ENCODE measurements at places on chromosomes 1 and 21.

DNA sequence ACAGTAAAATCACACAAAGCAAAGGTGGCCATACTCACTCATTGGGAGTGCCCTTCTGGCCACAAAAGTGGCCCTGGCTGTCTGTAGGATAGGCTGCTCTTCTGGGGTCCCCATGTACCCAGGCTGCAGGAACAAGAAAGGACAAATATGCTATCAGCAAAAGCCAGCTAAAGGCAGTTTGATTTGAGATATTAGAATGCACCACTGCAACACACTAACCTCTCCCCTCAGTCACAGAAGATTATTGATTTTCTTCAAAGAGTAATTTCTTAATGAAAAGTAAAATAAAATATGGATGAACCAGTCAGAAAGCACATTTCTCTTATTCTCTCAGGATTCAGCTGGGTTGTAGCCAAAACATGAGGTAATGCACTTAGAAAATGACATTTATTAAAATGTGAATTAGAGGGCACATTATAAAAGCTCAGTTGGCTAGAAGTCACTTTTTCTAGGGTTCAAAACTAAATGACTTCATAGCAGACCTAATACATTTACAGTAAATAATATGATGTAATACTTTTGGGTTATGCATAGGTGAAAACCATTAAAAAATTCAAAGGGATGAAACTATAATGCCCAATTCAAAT lies 140.8 kb downstream of the LHX8 start:
- DNase-seq, result no peak

- DNase-seq, result no peak
These were observed 208.9 kb upstream of the C1orf174 start for GRCh38 chr1:4108758-4109627.

GRCh38 chr1:183590244-183591191 lies at the start of gene NCF2:
TSS of gene NCF2 (minus strand) at chr1:183590459. CDS start at chr1:183590329, 130 bp downstream.
- no peak for DNase-seq

DNA sequence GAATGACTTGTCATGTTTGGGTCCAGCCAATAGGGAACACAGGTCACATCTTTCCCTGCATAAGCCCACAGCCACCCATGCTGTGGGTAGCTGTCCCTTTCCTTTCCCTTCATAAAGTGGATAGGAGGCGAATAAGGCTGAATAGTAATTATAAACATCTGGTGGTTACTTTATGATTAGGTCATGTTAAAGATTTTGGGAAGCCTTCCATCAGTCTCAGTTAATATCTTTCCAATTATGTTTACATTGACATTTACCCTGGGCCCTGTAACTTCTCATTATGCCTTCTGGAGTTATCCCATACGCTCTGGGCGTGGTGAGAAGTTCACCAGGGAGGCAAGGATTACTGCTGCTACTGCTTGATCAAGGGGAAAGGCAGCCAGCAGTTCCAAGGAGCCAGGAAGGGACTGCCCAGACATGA lies 197.2 kb downstream of the HLX start:
- no peak for DNase-seq

DNA sequence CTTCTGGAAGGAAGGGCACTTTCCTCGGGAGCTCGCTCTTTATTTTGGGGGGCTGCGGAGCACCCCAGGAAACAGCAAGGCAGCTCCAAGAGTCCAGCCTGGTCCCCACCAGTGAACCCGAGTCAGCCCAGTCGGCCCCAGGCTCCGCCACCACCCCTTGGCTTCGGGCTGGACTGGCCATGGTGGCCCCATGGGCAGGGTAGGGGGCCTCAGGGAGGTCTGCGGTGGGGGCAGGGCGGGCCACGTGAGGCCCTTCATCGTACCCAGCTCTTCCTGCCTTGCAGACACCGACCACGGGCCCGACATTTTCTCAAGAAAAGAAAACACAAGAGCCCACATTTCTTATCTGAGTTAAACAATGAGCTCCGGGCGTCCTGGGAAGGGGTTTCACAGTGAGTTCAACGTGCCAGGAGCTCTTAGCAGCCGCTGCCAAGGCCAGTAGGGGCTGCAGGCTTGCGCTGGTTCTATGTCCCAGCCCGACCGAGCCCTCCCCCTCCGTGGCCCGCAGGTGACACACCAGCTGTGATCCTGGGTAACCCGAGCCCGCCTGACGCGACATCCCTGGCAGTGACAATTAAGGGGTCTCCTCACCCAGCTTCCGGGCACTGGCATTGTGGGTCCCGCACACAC lies 66.2 kb downstream of the PRDM16 start:
- DNase-seq, result no peak

GRCh38 chr1:204377800-204378668 lies 18.3 kb upstream of the PLEKHA6 start:
- DNase-seq, result peak; percentile 50

DNA sequence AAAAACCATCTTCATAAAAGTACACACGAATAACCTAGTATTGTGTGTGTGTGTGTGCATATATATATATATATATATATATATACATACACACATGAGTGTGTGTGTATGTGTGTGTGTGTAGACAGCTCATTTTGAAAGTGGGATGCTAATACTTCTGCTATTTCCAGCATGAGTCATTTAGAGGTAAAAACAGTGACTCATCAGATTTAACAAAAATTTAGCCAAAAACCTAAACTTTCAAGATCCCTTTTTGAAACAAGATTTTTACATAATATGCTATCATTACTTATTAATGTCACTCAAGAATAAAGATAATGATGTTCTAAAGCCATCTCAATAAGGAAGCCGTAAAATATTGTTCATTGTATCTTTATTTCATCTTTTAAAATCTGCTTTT lies 35.6 kb upstream of the ADGRL4 start:
- DNase-seq, result no peak

DNA sequence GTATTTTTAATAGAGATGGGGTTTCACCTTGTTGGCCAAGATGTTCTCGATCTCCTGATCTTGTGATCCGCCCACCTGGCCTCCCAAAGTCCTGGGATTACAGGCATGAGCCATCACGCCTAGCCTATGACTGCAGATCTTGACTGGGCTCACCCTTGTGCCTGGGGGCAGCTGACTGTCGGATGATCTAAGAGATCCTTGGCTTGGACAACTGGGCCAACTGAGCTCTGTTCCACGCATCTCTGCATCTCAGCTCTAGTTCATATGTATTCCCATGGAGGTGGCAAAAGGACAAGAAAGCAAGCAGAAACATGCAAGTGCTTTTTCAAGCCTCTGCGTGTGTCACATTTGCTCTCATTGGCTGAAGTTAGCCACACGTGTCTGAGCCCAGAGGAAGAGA lies 75.8 kb upstream of the SELENON start:
- DNase-seq, result no peak

DNA sequence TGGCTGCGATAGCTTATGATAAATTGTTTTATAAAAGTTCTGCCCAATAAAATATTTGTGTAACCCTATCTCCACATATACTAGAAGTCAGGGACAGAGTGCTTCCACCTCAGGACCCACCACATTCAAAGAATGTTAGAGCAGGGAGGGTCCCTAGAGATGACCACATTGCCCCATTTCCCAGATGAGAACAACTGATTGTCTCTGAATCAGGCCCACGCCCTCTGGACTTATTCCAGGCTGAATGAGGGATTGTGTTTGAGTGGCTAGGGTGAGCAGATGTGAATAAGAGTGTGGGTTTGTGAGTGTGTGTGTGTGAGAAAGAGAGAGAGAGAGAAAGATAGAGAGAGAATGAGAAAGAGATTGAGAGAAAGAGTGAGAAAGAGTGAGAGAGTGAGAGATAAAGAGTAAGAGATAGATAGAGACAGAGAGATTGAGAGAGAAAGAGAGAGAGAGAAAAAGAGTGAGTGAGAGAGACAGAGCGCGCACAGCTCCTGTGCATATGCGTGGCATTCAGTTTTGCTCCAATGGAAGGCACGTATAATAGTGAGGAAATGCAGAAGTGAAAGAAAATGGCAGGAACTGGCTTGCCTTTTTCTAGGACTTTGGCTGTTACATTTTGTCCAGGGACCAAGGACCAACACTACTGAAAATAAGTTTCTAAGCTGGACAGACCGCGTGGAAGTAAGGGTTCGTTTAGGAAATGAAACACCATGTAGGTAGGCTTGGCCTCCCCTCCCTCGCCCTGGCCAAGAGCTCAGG lies 94.1 kb downstream of the ABCA4 start:
- no peak for DNase-seq

DNA sequence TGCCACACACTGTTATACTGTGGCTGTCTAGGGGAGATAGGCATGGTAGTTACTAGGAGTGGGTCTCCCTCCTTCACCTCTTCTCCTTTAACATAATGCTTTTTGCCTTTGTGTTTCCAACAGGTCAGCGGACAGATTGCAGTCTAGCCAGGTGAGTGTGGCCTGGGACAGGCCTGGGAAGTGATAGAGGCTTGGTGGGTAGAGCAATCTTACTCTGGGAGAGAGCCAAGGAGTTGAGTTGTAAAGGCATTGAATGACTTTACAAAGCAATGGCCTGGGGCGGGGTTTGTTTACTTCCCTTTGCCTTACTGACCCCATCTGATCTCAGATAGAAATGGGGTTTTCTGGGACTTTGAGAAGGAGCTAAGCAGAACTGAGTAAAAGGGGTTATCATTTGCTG lies 51.0 kb upstream of the IKBKE start:
- DNase-seq, result no peak

- DNase-seq, result no peak
These were observed 287.0 kb downstream of the GPATCH2 start for GRCh38 chr1:217343907-217344306.

- no peak for DNase-seq
These were observed 74.5 kb downstream of the ENAH start for GRCh38 chr1:225578251-225578977.

DNA sequence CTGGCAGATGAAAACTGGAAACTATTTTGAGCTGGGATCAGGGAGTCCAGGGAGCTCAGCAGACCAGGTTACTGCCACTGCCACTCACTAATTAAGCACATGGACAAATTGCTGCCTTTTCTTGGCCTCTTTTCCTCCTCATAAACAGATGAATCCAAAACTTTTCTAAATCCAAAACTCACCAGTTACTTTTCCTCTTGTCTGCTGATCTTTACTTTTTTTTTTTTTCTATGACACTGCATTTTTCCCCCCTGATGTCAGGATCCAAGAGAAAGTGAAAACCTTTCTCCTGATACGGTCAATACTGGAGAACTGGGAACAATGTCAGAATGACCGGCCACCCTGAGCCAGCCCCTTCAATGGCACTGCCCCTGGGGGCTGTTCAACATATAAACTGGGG lies 405.8 kb downstream of the DUSP10 start:
- DNase-seq, result no peak

DNA sequence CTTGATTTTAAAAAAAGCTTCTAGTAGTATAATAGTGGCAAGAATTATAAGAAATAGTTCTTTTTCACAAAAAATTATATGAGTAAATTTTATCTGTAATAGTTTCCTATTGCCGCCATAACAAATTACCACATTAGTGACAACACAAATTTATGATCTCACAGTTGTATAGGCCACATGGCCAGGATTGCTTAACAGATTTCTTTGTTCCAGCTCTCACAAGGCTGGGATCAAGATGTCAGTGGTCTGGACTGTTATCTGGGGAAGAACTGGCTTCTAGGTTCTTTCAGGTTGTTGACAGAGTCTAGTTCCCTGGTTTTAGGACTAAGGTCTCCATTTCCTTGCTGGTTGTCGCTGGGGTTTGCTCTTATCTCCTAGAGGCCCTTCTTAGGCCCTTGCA lies 236.4 kb downstream of the USP25 start:
- DNase-seq, result no peak

DNA sequence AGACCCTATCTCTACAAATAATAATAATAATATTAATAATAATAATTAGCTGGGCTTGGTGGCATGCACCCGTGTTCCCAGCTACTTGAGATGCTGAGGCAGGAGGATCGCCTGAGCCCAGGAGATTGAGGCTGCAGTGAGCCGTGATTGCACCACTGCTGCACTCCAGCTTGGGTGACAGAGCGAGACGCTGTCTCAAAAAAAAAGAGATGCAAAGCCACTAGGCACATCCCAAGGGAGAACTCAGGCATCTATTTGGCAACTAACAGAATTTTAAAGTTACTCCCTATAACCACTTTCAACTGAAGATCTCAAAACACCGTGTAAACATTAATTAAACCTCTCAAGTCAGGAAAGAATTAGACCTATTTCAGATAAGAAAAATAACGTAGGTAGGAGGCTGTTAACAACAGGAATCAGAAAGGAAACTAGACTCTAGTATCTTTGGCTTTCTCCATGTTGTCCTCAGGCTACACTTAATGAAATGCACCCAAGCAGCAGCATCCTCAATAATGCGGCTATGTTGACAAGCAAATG lies 3.7 kb downstream of the RNF19B start:
- no peak for DNase-seq

DNA sequence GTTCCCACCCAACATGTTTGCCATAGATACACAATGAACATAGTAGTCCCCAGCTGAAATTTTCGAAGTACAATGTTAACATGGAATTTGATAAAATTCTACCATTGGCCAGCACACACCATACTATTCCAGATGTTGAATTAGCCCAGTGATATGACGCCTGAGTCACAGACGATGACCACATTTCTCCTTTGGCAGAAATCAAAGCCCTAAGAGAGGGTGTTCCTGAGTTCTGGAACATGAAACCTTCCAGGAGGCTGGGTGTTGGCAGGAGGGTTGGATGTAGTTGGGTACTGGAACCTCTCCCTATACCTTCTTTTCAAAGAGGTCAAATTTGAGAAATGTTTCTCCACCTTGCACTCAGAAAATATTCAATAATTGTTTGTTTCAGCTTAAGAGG lies 37.8 kb downstream of the LPAR3 start:
- DNase-seq, result no peak

DNA sequence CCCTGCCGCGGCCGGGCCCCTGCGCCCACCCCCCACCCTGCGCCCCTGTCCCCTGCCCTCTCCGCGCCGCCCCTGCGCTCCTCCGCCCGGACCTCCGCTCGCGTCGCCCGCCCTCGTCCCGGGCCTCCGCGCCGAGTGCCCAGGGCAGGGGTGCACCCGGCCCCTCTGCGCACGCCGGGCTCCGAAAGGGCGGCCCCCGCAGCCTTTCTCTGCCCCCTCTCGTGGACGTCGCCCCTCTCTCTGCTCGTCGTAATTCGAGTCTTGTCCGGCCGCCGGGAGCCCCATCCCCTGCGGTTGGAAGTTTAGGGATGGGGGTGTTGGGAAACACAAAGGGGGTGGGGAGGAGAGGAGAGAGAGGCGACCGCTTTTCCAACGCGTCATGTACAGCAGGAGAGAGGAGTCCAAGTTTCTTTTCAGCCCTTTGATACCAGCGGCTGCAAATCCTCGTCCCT lies 407 bp downstream of the GALNT2 start:
- DNase-seq, result no peak
